ENCODE measurements at places on chromosomes 11 and 22. TPM values are rescaled to one million over a fixed set of nuclear protein-coding genes. Genes with fewer than 3 reads are reported as not detected.

- DNase-seq, result no peak
Measured at GRCh38 chr11:103210543-103210942, 101.3 kb downstream of the DYNC2H1 start.

DNA sequence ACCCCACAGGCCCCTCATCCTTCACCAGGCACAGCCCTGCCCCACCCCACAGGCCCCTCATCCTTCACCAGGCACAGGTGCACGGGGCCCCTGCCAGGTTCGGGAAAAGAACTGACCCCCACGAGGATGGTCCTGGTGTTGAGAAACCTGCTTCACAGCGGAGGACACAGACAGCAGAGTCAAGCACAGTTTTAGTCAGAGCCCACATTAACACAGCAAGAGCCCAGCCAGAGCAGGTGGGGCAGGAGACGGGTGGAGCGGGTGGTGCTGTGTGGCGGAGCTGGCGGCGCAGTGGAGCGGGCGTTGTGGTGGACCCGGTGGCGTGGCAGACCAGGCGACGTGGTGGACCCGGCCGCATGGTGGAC, 1085.5 kb downstream of the BRD1 start:
- DNase-seq, result no peak

DNA sequence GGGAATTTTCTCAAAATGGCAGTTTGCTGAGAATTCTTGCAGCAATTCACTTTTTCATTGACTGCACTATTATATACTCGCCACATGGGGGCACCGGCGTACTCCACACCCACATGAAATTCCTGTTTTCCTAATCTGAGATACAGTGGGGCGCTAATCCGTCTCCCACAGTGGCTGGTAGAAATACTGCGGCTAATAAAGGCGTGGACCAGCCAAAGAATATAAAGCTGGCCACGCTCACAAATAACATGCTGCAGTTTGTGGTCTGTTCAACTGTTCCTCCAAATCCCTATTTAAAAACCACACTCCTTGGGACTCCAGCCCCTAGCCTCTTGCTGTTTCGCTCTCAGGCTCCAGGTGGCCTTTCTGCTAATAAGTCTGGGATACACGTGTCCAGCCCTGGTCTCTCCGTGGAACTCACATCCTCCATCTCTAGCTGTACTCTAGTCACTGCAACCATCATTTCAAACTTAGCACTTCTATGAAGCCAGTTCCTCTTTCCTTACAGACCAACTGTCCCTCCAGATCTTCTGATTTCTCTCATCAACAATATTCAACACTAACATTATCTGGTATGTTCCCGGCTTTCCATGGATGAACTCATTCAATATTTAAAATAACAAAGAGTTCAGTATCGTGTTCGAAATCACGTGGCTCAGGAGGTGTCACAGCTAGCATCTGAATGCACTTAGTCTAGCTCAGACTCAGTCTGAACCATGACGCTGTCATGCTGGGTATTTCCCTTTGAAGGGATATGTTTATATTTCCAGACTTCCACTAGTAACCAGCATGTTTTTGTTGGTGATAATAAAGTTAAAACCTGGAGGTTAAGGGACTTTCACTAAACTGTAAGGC, 22.0 kb downstream of the TBRG1 start:
- peak; percentile 64 for DNase-seq

DNA sequence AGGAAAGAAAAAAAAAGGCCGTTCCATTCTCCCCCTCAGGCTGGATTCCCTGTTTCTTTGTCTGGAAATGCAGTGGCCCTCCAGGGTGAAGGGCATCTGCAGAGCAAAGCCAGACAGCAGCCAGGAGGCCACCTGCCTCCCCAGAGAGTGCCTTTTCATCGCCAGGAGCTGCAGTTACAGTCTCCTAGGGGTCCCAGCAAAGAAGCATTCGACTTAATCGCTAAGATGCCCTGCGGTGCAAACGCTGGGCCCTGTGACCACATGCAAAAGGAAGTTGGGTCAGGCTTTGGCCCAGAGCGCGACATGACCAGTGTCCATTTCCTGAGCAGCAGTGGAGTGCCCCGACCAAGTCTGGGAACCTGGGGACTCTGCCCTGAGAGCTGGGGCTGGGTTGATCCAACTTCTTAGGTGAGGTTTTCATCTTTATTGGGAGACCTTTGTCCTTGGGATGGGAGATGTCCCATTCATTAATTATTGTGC, 304.6 kb downstream of the OPCML start:
- no peak for DNase-seq

Gene BIRC2
- 46.7 TPM for total RNA-seq
